ENCODE measurements at places on chromosomes 6 and 20.

DNA sequence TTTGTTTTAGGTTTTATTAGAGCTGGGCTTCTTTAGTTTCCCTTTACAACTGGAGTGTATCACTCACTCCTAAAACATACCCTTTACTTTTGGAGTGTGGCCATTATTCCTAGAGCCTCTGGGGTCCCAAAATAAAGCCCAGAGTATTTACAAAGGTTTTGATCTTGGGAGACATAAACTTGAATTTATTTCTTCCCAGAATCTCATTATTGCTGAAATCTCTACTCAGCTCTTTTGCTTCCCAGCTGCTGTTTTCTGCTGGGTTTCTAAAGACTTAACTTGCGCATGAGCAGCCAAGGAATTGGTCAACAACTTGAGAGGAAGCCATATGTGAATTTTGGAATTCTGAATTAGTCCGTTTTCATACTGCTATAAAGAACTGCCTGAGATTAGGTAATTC lies 94.5 kb upstream of the NRSN1 start:
- DNase-seq = peak; percentile 26

DNA sequence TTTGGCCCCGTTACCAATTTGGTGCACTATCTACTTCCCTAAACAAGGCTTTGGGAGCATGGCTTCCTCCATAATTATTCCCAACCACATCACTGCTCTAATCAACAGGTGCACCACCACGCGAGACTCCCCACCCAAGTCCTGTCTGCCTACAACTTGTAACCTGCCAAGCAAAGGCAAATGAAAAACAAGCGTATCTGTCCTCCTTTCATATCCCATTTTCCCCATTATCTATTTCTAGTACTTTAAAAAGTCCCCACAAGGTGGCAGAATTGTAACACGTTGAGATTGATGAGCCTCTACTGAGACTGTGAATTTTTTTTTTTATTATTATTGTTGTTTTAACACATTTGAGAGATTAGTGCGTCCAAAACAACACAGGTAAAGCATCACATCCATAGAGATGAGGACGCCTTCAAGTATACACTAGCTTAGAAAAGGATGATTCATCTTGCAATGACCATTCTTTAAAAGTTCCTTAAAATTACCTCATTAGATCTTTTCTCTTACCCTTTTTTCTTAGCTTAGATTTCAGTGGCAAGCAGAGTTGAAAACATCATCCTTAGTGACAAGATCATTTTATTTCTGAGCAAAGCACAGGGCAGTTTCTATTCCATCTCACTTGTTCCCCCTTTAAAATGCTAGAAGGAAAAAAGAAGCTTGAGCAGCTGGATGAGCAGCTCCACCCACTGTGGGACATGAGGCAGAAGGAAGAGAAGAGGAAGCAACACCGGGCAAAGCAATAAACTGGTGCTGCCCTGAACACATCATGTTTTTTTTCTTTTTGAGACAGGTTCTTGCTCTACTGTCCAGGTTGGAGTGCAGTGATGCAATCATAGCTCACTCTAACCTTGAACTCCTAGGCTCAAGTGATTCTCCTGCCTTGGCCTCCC lies 210.8 kb downstream of the ARHGAP18 start:
- no peak for DNase-seq

- DNase-seq = no peak
These were observed 27.1 kb downstream of the PRR18 start for GRCh38 chr6:166281104-166281503.

GRCh38 chr20:8647961-8648441 lies 420.9 kb upstream of the PLCB4 start:
- no peak for DNase-seq

- no peak for DNase-seq
These were observed 139.9 kb downstream of the BFSP1 start for GRCh38 chr20:17391127-17391771.

- no peak for DNase-seq
These were observed 14.4 kb downstream of the SRPK1 start for GRCh38 chr6:35906499-35906846.

All from NCI-H446 treated with DMSO at 0.1 percent for 48 hours (cell line).